HepG2 (cell line): ENCODE measurements at places on chromosomes 5 and 9. TPM values are rescaled to one million over a fixed set of nuclear protein-coding genes. Genes with fewer than 3 reads are reported as not detected.

Gene ADRA1B
- not detected in 2 replicates for total RNA-seq

DNA sequence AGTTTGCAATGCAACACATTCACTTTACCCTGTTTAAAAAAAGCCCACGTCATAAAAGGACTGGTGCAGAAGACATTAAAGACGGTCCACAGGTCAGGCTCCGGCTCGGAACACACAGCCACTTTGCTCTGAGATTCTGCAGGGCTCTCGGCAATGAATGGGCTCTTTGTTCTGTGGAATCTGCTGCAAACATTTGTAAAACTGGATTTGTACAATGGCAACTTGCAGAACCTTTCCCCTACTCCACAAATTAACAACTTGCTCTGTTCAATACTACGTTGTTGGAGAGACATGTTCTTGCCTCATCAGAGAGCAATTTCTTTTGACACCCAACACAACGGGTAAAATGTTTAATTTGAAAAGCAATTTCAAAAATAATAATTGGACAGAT lies 13.0 kb upstream of the NR5A1 start:
- H3K27ac ChIP-seq: peak overlapping the region; percentile 99
- H3K4me3 ChIP-seq: no peak overlapping the region
- no peaks in the 10 kb centered on the region for H3K27me3 ChIP-seq
- DNase-seq: peak; percentile 93

DNA sequence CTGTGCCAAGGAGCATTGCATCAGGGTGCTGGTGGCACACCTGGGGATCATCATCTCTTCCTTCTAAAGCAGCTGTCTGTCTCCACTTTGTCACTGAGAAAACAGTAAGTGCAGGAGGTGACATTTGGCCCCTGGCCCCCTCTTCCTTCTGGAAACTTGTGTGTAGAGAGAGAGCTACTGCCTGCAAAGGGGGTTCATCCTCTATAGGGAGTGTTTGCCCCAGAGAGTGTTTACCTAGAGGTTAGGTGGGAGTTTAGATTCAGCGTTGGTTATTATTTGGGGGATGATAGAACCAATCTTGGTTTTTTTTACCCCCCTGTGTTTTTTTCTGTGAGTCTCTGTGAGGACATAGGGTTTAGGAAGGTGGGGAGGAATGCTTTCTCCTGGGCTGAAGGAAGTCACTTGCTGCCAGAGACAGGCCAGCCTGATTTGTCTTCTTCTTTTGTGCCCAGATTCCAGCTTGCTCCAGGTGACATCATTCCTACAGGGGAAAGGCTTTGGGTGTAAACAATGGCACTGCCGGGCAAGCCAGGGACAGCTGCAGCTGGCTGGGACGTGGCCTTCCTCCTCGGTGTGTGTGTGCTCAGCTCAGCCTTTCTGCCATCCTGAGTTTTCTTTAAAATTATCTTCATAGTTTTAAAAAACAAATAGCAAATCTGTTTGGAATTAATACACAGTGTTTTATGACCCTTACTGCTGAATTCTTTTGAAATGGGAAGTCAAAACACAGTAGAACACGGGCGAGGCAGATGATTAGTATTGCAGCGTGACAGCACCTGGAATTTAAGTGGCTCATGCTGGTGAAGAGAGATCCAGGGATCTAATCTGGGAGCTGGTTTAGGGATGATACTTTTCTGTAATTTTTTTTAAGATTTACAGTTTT lies 24.5 kb downstream of the PRRC2B start:
- H3K27ac ChIP-seq: peak overlapping the region; percentile 22
- DNase-seq: no peak
- no peak overlapping the region for H3K4me3 ChIP-seq
- H3K4me1 ChIP-seq: peaks cover 95% of the 10 kb centered on the region
- H3K36me3 ChIP-seq: peaks cover 5% of the 10 kb centered on the region
- no peaks in the 10 kb centered on the region for H3K27me3 ChIP-seq

DNA sequence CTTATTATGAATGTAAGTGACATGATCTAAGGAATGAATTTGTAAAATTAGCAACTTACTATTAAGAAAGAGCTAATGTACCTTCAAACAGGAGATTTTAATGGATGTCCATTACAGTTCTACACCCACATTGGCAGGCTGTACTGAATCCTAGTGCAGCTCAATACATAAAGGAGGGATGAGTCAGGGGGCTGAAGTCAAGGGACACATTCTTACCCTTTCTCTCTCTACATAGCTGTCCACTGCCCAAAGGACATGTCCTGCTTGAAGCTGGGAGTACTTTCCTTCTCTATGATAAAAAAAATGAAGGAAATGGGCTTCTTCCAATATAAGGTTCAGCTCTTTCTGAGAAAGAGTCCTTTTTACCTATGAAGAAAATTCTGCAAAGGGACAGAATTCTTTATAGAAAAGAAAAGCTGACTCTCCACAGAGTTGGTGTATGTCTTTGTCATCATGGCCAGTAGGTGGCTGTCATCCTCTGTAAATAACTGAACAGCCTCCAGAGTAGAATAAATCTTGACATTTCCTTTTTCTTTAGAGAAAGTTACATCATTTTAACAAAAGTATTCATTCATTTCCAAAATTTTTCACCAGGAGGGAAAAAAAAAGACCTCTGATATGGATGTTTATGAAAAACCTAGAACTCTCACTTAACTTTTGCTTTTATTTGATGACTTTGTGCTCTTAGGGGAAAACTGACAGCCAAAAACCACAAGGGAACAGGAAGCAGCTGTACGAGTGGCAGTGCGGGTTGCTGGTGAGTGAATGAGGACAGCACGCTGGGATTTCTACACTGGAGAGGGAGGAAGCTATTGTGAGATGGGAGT lies 13.1 kb upstream of the IFNA14 start:
- H3K36me3 ChIP-seq: no peaks in the 10 kb centered on the region
- H3K4me3 ChIP-seq: no peak overlapping the region

GRCh38 chr9:134556531-134557068 lies 85.0 kb upstream of the COL5A1 start:
- no peaks in the 10 kb centered on the region for H3K36me3 ChIP-seq
- peaks cover 72% of the 10 kb centered on the region; the same call in 2 of the 3 replicates for H3K27me3 ChIP-seq
- H3K4me1 ChIP-seq: no peaks in the 10 kb centered on the region
- H3K27ac ChIP-seq: no peak overlapping the region

DNA sequence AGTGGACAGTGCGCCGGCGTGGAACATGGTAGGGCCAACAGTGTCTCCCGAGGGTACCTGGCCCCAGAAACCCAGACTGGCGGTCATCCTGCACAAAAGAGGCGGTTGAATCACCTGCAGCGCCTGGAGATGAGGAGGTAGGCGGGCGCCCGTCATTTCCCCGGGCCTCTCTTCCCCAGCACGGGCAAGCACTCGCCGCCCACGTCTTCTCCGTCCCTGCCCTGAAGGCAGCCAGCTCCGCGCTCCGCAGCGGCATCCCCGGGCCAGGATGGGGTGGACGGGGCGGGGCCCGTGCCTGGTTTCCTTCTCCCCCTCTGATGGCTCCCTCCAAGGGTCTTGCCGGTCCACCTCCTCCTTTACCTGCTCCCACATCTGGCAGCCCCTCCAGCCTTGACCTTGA lies 27.1 kb upstream of the N4BP3 start:
- H3K27ac ChIP-seq: no peak overlapping the region
- H3K36me3 ChIP-seq: no peaks in the 10 kb centered on the region
- H3K4me3 ChIP-seq: no peak overlapping the region
- H3K4me1 ChIP-seq: no peaks in the 10 kb centered on the region

DNA sequence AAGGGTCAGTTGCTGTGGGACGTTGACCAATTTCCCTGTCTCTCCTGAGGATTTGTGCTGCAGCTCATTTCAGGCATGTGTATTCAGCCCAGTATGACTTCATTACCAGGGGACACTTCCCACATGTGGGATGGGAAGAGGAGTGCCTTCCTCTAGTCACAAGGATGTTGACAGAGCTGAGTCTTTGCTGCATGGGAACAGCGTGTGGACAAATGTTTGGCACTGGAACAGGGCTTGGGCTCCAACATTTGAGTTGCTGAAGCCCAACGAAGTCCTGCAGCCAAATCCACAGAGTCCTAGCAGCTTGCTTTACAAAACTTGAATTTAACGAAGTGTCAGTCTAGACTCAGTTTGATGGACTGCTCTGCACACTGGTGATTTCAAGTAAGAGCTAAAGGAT lies 283.2 kb downstream of the SH3GL2 start:
- no peaks in the 10 kb centered on the region for H3K4me1 ChIP-seq
- no peak for DNase-seq
- no peaks in the 10 kb centered on the region for H3K27me3 ChIP-seq

Gene TGFBI
- total RNA-seq: 138 and 275 TPM in 2 replicates

- H3K36me3 ChIP-seq: peaks cover 15% of the 10 kb centered on the region
- no peak for DNase-seq
- H3K4me3 ChIP-seq: no peak overlapping the region
- H3K27ac ChIP-seq: no peak overlapping the region
These were observed 10.4 kb upstream of the TRIM14 start for GRCh38 chr9:98129451-98129881.

DNA sequence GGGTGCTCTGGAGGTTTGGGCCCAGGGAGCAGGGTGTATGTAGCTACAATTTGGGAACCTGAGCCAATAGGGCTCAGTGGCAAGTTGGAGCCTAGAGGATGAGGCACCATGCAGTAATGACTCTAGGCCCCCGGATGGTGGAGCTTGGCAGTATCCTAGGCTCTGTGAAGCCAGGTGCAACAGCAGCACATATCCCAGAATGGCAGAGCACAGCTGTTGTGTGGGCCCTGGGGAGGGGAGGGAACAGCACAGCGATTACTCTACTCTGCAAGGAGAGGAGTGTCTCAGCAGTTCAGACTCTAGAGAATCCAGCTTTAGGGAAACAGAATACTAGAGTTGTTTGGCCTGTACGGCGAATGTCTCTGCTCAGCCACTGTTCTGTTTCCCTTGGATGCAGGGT lies 56.1 kb downstream of the LRRTM2 start:
- H3K27ac ChIP-seq: no peak overlapping the region
- H3K36me3 ChIP-seq: peaks cover 6% of the 10 kb centered on the region
- DNase-seq: no peak
- H3K27me3 ChIP-seq: no peaks in the 10 kb centered on the region
- H3K4me3 ChIP-seq: no peak overlapping the region

GRCh38 chr5:161369022-161369421 lies 177.5 kb downstream of the GABRB2 start:
- DNase-seq: no peak
- no peak overlapping the region for H3K4me3 ChIP-seq
- no peaks in the 10 kb centered on the region for H3K4me1 ChIP-seq
- no peaks in the 10 kb centered on the region for H3K27me3 ChIP-seq

Gene PCDHGA12
- 0.13 TPM in 1 of 2 replicates, not detected in the other for total RNA-seq

DNA sequence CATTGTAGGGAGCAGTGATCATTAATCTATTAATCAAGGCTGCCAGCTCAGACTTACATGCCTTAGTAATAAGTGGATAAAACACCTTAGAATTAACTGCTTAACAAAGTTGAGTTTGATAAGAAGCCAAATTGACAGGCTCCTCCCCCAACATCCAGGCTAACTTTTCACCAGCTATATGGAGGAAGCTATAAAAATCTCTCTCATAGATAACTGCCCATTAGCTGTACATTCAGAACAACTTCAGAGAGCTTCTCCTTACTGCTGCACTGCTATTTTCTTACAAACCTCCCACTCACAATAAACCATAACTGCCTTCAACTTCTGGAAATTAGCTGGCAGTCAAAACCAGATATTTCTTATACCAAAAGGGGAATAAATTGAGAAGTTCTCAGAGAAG lies 364.1 kb downstream of the PRELID2 start:
- H3K27ac ChIP-seq: no peak overlapping the region
- DNase-seq: no peak
- no peaks in the 10 kb centered on the region for H3K4me1 ChIP-seq
- no peaks in the 10 kb centered on the region for H3K27me3 ChIP-seq

- H3K27ac ChIP-seq: peak overlapping the region; percentile 88
- no peak overlapping the region for H3K4me3 ChIP-seq
- H3K4me1 ChIP-seq: peaks cover 56% of the 10 kb centered on the region
- H3K27me3 ChIP-seq: no peaks in the 10 kb centered on the region
These were observed 120.2 kb upstream of the TRIM32 start for GRCh38 chr9:116566677-116567488.

- no peaks in the 10 kb centered on the region for H3K4me1 ChIP-seq
- no peaks in the 10 kb centered on the region for H3K36me3 ChIP-seq
- no peak overlapping the region for H3K4me3 ChIP-seq
- H3K27ac ChIP-seq: no peak overlapping the region
These were observed 130.1 kb downstream of the RPS23 start for GRCh38 chr5:82147860-82148573.

DNA sequence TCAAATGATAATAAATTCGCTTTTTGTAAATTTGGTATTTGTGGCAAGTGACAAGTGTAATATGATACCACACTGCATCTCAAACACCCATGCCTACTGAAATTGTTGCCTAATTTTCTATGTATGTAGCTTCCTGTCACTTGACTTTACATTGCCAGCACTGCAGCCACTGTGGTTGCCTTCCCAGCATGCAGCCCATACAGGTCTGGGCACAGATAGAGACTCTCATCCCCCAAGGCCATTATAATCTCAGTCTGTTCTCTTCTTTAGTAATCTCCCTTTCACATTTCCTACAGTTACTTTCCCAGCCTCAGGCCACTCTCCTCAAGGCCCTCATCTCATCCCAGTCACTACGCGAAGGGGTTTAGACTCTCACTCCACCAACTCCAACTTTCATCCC lies 1200.6 kb downstream of the PTPRD start:
- no peaks in the 10 kb centered on the region for H3K4me1 ChIP-seq
- no peak for DNase-seq
- H3K36me3 ChIP-seq: no peaks in the 10 kb centered on the region
- no peak overlapping the region for H3K4me3 ChIP-seq

Gene LHX6
- total RNA-seq: 0.70 and 1.3 TPM in 2 replicates

Gene SLC9A3
- total RNA-seq: 1.2 and 1.8 TPM in 2 replicates

DNA sequence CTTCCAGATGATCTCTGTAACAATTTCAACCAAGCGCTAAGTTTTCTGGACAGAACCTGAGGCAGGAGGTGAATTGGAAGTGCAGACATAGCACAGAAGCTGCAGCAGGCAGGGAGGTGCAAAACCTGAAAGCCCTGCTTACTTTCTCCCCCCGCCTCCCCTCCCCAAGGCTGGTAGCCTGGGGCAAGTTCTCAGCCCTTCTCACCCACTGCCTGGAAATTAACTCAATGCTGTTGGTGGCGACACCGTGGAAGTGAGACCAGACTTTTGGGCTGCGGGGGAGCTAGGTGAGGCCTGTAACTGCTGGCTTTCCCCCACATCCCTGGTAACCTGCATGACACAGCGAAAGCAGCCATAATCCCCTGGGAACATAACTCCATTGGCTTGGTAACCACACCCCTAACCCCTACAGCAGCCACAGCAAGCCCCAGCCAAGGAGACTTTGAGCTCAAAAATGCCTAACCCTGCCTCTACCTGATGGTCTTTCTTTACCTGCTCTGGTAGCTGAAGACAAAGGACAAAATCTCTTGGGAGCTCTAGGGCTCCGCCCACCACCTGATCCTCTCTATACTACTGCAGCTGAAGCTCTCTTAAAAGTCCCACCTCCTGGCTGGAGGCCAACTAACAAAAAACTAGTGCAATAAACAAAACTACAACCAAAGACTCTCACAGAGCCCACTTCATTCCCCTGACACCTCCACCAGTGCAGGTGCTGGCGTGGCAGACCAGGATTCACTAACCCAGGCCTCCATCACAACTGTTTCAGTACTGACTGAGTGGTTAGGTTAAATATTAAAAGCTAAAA lies 11.9 kb upstream of the OR13C8 start:
- no peaks in the 10 kb centered on the region for H3K4me1 ChIP-seq
- no peak for DNase-seq
- no peak overlapping the region for H3K4me3 ChIP-seq
- no peaks in the 10 kb centered on the region for H3K36me3 ChIP-seq
- no peak overlapping the region for H3K27ac ChIP-seq
